ENCODE measurements at places on chromosomes 2 and 18.

DNA sequence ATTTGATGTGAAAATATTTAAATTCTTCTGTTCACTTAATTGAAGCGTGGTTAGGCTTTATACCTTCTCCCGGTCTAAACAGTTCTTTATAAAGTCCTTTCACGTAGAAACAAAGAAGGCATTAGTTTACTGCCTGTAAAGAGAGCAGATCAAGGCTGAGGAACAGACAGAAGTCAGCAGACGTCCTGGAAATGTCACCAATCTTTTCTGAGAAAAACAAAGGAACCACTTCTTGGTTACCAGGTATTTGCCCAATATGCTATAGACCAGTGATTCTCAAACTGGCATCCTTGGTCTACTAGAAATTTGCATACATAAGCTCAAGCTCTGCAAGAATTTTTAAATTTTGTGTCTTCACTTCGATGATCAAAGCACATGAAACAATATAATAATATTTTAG, 89.2 kb upstream of the STK17B start:
- ATAC-seq, result peak; percentile 74

DNA sequence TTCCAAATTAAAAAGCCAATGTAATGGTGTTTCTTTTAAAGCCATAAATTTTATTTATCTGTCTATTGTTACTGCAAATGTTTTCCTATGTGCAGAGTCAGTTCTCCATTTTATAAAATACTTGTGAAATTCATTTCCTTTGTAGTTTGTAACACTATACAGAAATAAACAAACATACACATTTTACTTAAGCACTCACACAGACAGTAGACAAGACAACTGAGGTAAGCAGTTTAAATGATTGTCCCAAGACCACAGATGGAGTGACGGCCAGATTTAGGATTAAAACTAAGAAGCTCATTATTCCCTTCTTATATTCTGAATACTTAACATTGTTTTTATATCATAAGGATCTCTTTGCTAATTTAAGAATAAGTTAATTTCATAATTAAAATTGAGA, 100.9 kb downstream of the BAZ2B start:
- ATAC-seq, result no peak

DNA sequence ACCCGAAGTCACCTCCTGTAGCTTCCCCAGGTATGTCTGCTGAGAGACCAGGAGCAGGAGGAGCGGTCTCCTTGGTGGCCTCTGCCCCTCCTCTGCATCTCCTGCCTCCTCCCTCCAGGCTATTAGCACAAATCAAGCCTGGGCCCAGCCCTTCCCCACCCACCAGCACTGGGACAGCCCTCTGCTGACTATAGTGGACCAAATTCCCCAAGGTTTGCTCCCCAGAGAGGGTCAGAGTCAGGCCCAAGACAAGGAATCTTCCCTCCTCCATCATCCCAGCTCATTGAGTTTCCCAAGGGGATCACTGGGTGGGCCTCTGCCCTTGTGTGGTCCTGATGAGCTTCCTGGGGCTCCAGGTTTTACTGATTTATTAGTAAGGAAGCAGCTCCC, 62.1 kb downstream of the EMILIN2 start:
- no peak for ATAC-seq

GRCh38 chr2:134194519-134194918, 59.4 kb upstream of the MGAT5 start:
- ATAC-seq, result no peak

- ATAC-seq, result no peak
Observed at GRCh38 chr2:236745420-236746210, 176.0 kb downstream of the ACKR3 start.

DNA sequence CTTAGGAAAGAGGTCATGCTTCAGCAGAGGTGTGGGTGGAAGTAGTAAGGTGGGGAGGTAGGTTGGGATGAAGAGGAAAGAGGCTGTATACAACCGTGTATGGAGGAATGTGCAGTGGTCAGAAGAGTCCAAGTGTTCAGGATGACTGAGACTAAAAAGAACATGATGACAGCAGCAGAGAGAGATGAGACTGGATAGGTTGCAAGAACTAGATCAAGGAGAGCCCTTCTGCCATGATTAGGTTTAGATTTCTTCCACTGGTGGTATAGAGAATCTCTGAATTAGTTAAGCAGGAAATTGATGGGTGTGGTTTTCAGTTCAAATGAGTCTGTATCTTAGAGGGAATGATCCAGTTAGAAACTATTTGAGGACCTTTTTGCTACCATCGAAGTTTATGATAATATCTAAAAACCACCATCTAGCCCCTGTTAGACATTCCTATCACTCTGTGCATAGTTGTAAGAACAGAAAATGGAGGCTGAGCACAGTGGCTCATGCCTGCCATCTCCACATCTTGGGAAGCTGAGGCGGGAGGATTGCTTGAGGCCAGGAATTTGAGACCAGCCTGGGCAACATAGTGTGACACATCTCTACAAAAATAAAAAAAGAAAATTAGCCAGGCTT, 221.0 kb downstream of the LTBP1 start:
- ATAC-seq, result no peak

DNA sequence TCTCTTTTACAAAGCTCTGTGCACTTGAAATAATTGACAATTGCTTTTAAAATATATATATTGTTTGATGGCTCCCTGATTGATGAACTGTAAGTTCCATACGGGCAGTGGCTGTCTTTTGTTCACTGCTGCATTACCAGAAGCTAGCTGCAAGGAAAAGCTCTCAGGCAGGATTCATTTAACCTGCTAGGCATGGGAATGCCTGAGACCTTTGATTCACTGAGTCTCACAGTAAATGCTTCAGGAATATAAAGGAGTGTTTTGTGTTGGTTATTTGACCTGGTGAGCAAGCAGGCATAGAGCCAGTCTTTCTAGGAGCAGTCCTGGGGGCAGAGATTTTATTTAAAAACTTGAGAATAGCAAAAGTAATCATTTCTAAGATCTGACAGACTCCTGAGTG, 193.2 kb upstream of the ITGA4 start:
- ATAC-seq, result no peak

DNA sequence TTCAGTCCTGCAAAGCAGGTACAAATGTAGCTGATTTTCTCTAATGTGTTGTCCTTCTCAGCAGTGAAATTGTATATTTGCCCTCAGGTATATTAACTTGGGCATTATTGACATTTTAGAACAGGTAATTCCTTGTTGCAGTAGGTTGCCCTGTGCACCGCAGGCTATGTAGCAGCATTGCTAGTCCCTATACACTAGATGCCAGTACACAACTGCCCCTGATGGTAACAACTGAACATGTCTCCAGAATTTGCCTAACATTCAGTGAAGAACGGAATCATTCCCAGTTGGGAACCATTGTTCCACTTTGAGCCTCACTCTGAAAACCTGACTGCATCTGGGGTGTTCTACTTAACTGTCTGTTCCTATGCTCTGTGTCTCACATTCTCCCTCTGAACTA, 23.1 kb upstream of the TFPI start:
- ATAC-seq, result no peak

DNA sequence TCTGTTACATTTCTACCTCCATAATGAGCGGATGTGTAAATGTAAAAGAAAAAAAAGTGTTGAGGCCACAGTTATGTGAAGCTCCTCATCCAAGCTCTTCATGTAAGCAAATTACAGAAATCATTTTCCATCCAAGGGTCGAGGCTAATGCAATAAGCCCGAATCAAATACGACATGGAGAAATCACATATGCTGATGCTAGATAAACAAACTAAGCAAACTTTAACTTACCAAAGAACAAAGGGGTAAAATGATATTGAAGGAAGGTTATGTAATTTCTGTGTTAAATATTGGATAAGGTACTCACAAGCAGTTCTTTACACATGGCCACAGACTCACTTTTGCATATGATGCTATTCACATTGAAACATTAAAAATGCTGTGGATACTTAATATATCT, 310.2 kb upstream of the ID2 start:
- no peak for ATAC-seq

DNA sequence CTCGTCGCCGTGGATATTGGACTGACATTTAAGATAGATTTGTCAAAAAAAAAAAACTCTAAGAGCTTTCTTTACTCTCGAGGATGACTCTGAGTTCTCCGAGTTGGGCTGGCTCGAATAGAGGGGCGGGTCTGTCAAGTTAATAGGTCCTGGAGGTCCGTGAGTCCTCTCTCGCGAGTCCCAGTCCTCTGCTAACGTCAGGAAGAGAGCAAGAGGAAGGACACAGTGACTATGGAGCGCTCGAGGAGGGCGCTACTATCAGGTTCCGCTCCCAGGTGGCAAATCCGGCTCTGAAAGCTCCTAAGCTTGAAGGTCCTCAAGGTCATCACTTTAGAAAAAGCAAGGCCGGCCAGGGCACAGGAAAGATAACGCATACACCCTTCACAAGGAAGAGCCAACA, 404 bp upstream of the AKAIN1 start:
- no peak for ATAC-seq

- no peak for ATAC-seq
Observed at GRCh38 chr2:160035125-160035524, 27.3 kb downstream of the PLA2R1 start.

GRCh38 chr2:215241791-215242305, 70.0 kb upstream of the ATIC start:
- no peak for ATAC-seq

- ATAC-seq, result no peak
Observed at GRCh38 chr2:106885971-106886915, at the start of gene ST6GAL2. Gene ST6GAL2 (minus strand): TSS chr2:106886167. CDS start chr2:106843977, 42,190 bp downstream.

DNA sequence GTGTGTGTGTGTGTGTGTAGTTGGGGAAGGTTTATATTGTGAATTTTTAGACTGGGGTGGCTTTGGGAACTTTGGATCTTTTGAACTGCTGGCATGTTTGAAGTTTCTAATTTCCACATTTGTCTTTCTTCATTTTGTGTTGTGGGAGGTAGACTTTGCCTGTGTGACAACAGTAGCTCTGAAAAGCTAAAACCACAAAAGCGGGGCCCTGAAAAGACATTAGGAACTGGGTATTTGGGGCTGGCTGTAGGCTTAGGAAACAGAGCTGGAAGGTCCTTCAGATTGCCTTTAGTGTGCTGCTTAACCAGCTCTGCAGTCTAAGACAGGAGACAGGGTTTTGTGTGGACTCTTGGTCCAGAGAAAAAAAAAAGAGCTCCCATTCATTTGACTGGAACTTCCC, 27.2 kb upstream of the DOCK10 start:
- no peak for ATAC-seq
